Mesenteric fat pad (tissue), 1 donor: ENCODE measurements at places on chromosomes 6 and 20. TPM values are rescaled to one million over a fixed set of nuclear protein-coding genes. Genes with fewer than 3 reads are reported as not detected.

Gene ZNF165
- total RNA-seq, result 0.19 TPM

Gene MUCL3
- total RNA-seq, result not detected

Gene PLA2G7
- 8.1 TPM for total RNA-seq

Gene ZSCAN23
- 1.5 TPM for total RNA-seq

Gene KIAA0408
- 2.7 TPM for total RNA-seq

Gene DACT2
- 0.48 TPM for total RNA-seq

Gene DEFB132
- total RNA-seq, result 1.5 TPM

Gene FITM2
- 28.5 TPM for total RNA-seq

Gene CLPSL2
- not detected for total RNA-seq

Gene SAMD3
- total RNA-seq, result 0.84 TPM

GRCh38 chr6:3518356-3519190 is 61.7 kb upstream of the SLC22A23 start:
- no peak for DNase-seq

DNA sequence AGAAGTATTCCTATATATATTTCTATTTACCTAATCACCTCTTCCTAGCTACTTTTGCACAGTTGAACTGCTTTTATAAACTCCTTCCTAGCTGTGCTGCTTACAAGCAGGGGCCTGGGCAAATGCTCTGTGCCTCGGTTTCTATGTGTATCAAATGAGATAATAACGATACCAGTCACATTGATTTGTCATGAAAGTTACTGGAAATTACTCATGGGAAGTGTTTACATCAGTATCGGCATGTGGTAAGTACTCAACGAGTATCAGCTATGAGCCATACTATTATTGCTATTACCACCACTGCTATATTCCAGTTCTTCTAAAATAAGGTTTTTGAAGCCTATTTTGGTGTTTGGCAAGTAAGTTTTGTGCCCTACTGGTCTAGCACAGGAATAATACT is 4.9 kb downstream of the LAMA4 start:
- DNase-seq, result no peak

DNA sequence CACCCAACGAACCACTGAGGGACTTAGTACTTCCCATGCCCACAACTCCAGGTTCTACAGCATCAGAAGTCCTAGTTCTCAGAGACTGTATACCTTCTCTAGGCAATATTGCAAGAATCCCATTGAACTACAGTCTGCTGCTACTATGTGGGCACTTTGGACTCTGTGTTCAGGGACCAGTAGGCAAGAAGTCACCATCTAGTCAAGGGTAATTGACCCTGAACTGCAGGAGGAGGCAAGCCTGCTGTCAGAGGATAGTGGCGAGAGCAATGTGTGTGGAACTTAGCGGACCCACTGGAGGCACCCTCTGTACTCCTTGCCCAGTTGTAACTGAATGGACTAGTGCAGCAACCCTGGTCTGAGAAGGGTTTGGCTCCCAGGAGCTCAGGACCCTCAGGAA is 15.7 kb downstream of the HEBP2 start:
- no peak for DNase-seq

- DNase-seq, result no peak
Measured at GRCh38 chr6:33567836-33568235, 12.2 kb downstream of the BAK1 start.

- peak; percentile 41 for DNase-seq
Measured at GRCh38 chr20:37943501-37944455, 40.9 kb downstream of the VSTM2L start.

- DNase-seq, result no peak
Measured at GRCh38 chr6:7640607-7641577, 50.9 kb downstream of the SNRNP48 start.

DNA sequence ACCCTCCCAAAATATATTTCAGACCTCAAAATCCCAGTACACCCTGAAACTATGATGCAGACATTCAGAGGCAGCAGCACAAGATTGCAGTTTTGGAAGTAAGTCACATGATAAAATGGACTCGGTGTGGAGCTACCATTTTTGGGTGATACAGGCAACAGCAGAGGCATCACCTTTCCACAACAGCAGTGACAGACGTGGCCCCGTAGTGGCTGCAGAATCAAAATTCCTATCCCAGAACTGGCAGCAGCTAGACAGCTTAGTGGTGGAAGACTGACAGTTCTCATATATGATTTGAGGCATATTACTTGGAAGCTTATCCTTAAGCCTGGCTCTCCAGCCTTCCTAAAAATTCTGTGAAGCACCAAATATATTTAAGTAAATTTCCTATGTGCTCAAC is 19.9 kb downstream of the PLN start:
- no peak for DNase-seq

DNA sequence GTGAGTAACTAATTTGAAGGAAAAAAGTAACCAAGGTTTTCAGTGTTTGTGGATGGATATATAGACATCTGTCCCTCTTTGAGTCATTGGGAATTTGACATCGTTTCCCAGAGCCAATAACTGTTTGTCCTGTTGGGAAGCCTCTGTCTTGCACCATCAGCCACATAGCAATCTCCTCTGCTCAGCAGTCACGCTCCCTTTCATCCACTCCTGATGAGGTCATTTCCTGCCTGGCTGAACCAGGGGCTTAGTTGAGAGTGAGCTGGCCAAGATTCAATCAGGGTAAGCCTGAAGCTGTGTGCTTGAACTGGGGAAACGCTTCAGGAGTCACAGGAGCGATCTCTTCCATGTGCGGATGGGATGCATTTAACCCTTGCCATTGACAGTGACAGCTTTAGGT is 121.5 kb upstream of the FOXQ1 start:
- no peak for DNase-seq

DNA sequence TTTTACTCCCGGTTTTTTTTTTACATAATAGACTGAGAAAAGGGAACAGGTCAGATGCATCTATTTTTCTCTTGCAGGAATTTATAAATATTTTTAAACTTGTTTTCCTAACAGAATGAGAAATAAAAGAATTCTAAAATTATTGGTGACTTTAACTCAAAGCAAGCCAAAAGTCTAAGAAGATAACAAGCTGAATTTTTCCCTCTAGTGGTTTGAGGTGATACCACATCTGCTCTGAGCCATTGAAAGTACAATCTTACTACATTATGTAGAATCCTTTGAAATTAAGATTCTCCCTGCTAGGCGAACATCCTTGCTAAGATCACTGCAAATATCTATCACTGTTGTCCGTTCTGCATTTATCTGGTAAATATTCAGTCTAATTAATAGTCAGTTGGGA is 10.7 kb upstream of the STMND1 start:
- no peak for DNase-seq

- DNase-seq, result no peak
Measured at GRCh38 chr20:7078804-7079203, 311.3 kb downstream of the BMP2 start.

GRCh38 chr6:16735014-16735413 is 26.2 kb downstream of the ATXN1 start:
- no peak for DNase-seq

DNA sequence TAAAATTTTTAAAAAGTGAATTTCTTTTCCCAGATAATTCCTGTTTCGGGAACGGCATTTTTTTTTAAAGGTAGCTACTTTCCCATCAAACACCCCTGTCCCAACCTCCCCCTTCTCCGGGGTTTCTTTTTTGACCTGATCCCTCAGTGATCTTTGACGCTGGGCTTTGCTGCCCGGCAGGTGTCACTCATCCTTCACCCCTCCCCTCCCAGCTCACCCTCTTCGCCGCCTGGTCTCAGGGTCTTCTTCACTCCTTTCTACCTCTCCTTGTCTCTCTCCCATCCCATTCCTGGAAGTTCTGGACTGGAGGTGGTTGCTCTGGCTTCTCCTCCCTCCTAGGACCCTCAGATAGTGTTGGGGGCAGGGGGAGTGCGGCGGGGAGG is 329 bp upstream of the GPR6 start:
- DNase-seq, result no peak

DNA sequence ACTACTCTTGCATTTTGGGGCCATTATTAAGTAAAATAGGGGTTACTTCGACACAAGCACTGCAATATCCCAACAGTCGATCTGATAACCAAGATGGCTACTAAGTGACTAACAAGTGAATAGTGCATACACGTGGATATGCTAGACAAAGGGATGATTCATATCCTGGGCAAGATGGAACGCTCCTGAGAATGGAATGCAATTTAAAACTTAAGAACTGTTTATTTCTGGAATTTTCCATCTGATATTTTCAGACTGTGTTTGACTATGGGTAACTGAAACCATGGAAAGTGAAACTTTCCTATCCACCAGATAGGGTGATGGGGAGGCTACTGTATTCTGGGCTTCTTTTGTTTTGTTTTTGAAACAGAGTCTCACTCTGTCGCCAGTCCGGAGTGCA is 66.5 kb downstream of the ILRUN start:
- DNase-seq, result no peak

DNA sequence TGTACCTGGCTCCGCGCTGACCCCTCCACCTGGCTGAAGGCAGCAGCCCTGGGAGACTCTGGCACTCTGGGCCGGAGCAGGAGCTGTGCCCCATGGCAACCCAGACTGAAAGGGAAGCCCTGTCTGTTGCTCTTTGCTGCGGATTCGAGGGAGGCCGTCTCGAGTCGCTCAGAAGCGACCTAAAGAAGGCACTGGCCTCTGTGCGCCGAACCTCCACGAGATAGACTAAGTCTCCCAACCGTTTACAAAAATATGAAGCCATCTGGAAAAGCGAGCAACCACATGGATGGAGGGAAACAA is 10.5 kb upstream of the TBX18 start:
- no peak for DNase-seq

GRCh38 chr6:108587258-108588059 is 26.7 kb downstream of the FOXO3 start:
- no peak for DNase-seq

DNA sequence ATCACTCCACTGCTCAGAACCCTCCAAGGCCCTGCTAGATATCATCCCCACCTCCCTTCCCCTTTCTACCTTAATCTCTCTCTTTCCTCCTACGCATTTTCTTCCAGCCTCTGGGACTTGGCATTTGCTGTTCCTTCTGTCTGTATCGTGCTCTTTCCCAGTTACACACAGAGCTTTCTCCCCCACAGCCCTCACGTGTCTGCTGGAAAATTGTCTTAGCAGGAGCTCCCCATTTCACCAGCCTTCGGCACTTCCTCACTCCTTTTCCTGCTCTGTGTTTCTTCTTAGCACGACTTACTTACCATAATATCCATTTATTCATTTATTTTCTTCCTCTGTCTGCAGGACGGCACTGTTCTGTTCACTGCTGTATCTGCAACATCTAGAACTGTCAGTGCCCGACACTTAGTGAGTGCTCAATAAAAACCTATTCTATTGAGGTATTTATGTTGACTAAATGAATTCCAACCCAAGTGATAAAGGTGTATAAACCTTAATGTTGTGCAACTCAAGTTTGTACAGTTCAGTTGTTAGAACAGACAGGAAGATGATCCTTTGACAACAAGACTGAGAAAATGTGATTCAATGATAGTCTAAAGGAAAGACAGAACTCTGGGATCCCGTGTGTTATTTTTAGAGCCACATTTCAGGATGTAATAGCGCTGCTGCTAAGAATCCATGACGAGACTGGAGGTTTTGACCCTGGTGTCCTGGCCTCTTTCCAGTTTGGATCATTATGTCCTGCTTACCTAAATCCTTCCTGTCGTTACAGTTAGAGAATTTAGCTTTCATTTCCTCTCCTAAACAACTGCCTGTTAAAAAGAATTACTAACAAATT is 170.1 kb upstream of the LAMP5 start:
- no peak for DNase-seq
